Mesangial cell (primary cell): ENCODE measurements at places on chromosomes 2 and 18. TPM values are rescaled to one million over a fixed set of nuclear protein-coding genes. Genes with fewer than 3 reads are reported as not detected.

Gene TTC21B
- 14.6 and 15.5 TPM in 2 replicates for total RNA-seq

Gene NT5DC4
- not detected in 2 replicates for total RNA-seq

Gene MARCHF4
- 0.89 and 5.2 TPM in 2 replicates for total RNA-seq

Gene TEX44
- not detected in 2 replicates for total RNA-seq

Gene SULT1C2
- 1.5 and 7.7 TPM in 2 replicates for total RNA-seq

Gene UPP2
- not detected in 2 replicates for total RNA-seq

Gene DUSP2
- total RNA-seq, result 2.1 and 3.8 TPM in 2 replicates

Gene FSHR
- total RNA-seq, result not detected in 2 replicates

Gene CXCR1
- total RNA-seq, result not detected in 2 replicates

Gene CHRNA1
- 0.76 TPM in 1 of 2 replicates, not detected in the other for total RNA-seq

Gene RAPGEF4
- 0.16 and 0.38 TPM in 2 replicates for total RNA-seq

Gene DLGAP1
- total RNA-seq, result 2.8 and 9.1 TPM in 2 replicates

Gene CRYBA2
- not detected in 2 replicates for total RNA-seq

Gene INHBB
- under 0.01 TPM in 1 of 2 replicates, not detected in the other for total RNA-seq

Gene SERPINB12
- total RNA-seq, result not detected in 2 replicates

Gene ACTR2
- total RNA-seq, result 56.7 and 87.2 TPM in 2 replicates

Gene SALL3
- 0.13 and 0.49 TPM in 2 replicates for total RNA-seq

Gene CCDC148
- total RNA-seq, result 0.33 and 0.38 TPM in 2 replicates

Gene CROCC2
- total RNA-seq, result not detected in 2 replicates

Gene PLGLB1
- total RNA-seq, result 0.49 and 0.63 TPM in 2 replicates

Gene ANKRD44
- 2.9 and 6.5 TPM in 2 replicates for total RNA-seq

Gene RAX
- not detected in 2 replicates for total RNA-seq

Gene MEIS1
- total RNA-seq, result 7.7 and 12.8 TPM in 2 replicates

Gene PAIP2B
- 0.81 and 2.3 TPM in 2 replicates for total RNA-seq

Gene NEB
- total RNA-seq, result under 0.01 and 0.13 TPM in 2 replicates

Gene SPDYA
- total RNA-seq, result not detected in 2 replicates

Gene NRP2
- total RNA-seq, result 92.4 and 121 TPM in 2 replicates

Gene SPP2
- not detected in 2 replicates for total RNA-seq
